ENCODE measurements at places on chromosomes 11 and 22.

DNA sequence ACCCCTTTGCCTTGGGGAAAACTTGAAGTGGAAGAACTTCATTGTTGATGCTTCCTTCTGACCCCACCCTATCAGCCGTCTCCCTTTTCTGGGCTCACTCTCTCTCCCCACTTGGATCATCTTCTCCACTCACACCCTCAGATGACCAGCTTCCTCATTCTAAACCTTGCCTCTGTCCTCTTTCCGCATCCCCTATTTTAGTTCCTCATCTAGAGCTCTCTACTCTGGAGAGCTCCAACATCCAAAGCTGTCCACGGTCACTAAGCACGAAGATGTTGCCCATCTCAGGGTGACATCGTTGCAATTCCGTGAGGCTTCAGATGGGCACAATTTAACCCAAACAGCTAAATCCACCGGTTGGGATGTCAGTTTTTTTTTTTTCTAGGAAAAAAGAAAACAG is 31.6 kb upstream of the ME3 start:
- DNase-seq, result no peak

GRCh38 chr11:18394928-18395734 is 768 bp downstream of the LDHA start:
- no peak for DNase-seq

DNA sequence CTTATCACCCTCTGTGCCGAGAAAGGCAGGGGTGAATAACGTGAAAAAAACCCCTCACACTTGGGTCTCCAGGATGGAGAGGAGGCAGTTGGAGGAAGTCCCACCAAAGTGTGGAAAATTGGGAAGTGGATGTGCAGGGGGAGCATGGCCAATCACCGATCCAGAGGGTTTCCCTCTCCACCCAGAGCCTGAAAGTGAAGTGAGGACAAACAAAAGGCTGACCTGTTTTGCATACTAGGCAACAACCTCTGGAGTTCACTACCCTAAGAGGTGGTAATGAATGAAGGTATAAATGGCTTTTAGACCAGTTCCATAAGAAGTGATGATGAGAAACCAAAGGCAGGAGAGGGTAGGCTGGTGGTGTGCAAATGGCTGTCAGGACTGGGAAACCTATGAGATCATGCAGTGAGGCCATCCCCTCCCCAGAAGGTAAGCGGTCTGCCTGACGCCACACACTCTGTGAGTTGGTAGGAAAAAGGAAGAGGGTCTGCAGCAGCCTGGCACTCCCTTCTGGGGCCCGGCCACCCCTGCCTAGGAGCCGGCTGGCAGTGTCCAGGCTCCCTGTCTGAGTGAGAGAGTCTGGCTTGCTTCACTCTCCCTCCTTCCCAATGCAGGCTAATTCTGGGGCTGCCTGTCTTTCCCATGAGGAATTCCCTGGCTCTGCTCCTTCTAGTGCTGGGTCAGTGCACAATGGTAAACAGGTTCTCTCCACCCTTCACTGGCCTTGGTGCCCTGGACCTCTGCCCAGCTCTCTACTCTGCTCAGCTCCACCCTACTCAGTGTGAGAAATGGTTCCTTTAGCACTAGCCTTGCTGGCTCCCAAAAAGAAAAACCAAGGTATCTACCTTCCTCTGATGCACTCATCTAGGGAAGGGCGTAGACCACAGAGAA is 15.6 kb downstream of the TBC1D10A start:
- DNase-seq, result no peak

GRCh38 chr11:16016468-16016829 is 339.9 kb downstream of the SOX6 start:
- no peak for DNase-seq

DNA sequence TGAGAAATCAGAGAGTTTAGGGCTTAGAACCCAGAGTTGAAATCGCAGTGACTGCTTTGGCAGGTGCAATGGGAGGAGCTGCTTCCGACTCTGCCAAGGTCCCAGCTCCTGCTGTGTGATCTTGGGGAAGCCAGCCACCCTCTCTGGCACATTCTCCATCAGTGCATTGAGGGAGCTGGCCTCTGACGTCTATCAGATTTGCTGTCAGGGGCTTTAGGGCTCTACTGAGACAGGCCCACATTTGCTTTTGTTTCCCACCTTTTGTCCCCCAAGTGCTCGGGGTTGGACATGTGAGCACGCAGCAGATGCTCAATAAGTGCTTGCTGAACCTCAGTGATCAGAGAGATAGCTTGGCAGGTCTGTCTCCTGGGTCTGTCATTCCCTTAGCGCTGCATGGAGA is 10.6 kb upstream of the SOX10 start:
- DNase-seq, result no peak

Measured in SK-MEL-5 (cell line).